H7 (cell line): ENCODE measurements at places on chromosomes 1 and 21. TPM values are rescaled to one million over a fixed set of nuclear protein-coding genes. Genes with fewer than 3 reads are reported as not detected.

Gene SLFNL1
- total RNA-seq = 0.30 TPM in 1 of 2 replicates, not detected in the other

DNA sequence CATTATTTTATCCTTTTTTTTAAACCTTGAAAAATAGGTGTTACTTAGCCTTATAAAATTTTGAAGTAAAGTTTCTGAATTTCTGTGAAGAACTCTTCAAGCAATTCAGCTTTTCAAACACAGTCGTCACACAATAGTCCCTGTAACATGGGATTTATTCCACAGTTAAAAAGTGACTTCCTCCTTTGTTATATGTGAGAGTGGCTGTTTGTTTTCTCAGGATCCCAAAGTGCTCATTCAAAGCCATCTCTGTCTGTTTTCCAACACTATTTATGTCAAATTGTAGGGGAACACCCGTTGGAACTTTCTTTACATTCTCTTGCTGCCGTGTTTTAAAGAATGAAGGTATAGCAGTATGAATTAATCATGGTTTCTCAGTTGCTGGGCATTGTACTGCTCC, 80.8 kb upstream of the GPR52 start:
- DNase-seq = no peak

DNA sequence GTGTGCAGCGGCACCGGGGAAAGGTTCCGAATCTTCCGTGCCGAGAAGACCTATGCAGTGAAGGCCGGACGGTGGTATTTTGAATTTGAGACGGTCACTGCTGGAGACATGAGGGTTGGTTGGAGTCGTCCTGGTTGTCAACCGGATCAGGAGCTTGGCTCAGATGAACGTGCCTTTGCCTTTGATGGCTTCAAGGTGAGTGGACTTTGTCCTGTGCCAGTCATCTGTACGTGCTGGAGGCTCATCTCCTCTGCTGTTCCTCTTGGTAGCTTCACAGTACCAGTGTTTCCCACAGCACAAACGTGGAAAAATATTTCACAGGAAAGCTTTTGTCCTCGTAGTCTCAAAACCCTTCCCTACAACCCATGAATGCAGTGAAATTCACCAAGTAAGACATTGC, 324.1 kb downstream of the ZP4 start:
- DNase-seq = no peak

DNA sequence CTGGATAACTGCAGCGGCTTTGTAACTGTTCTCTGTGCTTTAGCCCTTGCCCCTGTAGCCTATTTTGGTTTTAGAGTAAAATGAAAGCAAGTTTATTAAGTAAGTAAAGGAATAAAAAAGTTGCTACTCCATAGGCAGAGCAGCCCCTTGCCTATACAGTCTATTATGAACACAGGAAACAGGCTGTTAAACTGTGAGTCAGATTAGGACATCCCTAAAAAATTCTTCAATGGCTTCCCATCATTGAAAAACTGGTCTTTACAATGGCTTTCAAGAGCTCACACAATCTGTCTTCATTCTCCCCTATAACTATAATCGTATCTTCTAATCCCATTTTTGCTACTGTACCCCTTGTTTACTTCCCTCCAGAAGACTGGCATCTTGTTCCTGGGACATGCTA, 43.0 kb downstream of the ATG4C start:
- no peak for DNase-seq

DNA sequence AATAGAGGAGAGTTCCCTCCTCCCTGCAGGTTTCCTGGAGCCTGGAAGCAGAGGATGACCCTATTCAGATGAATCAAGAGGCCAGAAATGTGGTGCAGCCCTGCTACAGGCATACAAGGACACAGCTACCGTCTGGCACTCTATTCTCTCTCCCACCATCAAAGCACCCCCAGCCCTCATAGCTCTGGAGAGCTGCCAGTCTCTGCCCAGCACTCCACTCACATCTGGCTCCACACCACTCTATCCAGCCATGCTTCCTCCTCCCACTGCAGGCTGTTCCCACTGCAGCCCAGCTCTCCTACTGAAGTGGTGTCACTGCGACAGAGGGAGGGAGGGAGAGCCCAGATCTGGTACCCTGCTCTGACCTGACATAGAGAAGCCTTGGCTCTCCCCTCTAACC, 18.4 kb downstream of the SYT2 start:
- no peak for DNase-seq
